Fibroblast of skin of back (primary cell): ENCODE measurements at places on chromosomes 4 and X.

GRCh38 chr4:1500966-1501753, 94.9 kb upstream of the NKX1-1 start:
- DNase-seq, result no peak

GRCh38 chr4:176534566-176534965, 214.8 kb downstream of the SPCS3 start:
- DNase-seq, result peak; percentile 86

- peak; percentile 18 for DNase-seq
These were observed 135.4 kb upstream of the OTUD4 start for GRCh38 chr4:145315811-145316225.

DNA sequence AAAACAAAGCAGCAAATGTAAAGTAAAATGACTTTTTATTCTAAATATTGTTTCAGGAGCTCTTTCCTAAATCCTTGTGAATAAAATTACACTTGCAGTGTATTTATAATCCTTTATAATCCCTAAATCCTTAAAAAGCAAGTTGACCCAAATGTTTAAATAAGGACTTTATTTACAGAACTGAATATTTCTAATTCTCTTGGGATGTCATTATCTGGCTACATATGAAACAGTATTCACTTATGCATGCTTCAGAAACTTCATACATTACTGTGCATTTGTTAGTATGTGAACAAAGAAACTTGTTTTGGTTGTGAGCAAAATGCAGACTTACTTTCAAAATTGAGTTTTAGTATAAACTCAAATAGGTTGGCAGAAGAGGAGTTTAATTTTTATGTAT, 49.2 kb downstream of the PTTG2 start:
- peak; percentile 46 for DNase-seq

- DNase-seq, result no peak
These were observed 163.3 kb upstream of the RASGEF1B start for GRCh38 chr4:81634766-81635549.

DNA sequence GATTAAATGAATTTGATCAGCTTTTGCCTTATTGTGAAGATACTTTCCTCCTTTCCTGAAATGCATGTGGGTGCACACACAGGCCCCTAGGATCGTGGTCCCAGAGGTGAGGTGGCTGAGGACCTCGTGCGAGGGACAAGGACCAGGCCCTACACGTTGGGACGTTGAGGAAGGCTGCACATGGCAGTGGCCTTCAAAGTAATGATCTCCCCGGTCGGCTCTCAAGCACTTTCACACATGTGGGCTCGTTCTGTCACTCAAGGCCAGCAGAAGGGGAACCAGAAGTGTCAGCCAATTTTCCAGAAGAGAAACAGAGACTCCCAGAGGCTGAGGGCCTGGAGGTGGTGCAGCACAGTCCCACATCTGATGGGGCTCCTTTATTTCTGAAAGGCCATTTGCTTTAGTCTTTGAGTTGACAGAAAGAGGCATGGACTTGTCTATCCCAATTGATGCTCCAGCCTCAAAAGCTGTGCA, 196.8 kb downstream of the AFAP1 start:
- DNase-seq, result no peak

GRCh38 chr4:80081566-80081965, 8.5 kb upstream of the ANTXR2 start:
- no peak for DNase-seq

GRCh38 chrX:40854242-40854641, 118.9 kb upstream of the MED14 start:
- no peak for DNase-seq

- DNase-seq, result no peak
These were observed 5.8 kb downstream of the SLC25A53 start for GRCh38 chrX:104151037-104151436.

GRCh38 chr4:64385220-64385619, 24.0 kb downstream of the TECRL start:
- DNase-seq, result no peak

DNA sequence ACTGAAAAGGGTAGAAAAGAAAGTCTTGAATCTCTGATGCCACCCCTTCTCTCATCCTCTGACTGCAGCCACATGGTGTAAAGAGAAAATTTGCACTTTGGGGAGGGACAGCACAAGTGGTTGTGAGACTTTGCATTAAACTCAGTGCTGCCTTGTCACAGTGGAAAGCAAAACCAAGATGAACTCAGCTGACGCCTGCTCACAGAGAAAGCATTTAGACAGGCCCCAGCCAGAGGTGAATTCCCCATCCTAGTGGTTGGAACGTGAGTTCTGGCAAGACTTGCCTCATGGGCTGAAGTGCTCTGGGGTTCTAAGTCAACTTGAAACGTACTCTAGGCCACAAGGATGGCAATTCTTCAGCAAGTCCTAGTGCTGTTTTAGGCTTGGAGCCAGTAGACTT, 1101.4 kb downstream of the ADGRL3 start:
- peak; percentile 1 for DNase-seq

DNA sequence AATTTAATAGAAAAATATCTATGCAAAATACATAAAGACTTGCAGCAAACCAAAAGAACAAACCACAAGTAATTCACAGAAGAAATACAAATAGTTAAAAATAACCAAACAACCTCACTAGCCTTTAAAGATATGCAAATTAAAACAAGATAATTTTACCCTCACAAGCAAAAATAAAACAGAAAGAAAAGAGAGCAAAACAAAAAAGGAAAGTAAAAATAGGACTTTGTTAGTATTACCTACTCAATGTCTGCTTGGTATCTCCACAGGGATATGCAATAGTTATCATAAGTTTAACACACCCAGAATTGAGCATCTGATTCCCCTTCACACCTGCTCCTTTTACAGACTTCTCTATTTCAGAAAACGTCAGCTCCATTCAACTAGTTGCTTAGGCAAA, 737.5 kb upstream of the MAGEB2 start:
- no peak for DNase-seq

- no peak for DNase-seq
These were observed 110.4 kb upstream of the LDB2 start for GRCh38 chr4:17008834-17009345.

- DNase-seq, result no peak
These were observed 98.4 kb downstream of the RS1 start for GRCh38 chrX:18573556-18573955.

DNA sequence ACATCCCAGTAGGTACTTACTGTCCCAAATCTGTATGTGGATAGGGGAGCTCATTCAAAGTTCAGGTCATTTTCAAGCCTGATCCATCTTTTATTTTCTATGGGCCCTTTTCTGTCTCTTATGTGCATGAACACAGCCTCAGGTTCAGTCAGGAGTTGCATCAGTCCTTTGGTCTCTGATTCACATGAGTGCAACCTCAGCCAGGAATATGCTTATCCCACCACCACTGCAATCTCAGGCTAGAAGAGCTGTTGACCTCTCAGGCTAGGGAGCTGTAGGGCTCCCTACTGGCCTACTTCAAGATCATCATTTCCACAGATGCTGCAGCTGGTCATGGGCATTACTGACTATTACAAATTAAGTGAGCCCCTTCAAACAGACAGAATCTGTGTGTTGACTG, 27.2 kb downstream of the AASDH start:
- no peak for DNase-seq
